ENCODE measurements at places on chromosomes 2 and 18.

GRCh38 chr2:236687296-236687965 is 117.8 kb downstream of the ACKR3 start:
- no peak for DNase-seq

DNA sequence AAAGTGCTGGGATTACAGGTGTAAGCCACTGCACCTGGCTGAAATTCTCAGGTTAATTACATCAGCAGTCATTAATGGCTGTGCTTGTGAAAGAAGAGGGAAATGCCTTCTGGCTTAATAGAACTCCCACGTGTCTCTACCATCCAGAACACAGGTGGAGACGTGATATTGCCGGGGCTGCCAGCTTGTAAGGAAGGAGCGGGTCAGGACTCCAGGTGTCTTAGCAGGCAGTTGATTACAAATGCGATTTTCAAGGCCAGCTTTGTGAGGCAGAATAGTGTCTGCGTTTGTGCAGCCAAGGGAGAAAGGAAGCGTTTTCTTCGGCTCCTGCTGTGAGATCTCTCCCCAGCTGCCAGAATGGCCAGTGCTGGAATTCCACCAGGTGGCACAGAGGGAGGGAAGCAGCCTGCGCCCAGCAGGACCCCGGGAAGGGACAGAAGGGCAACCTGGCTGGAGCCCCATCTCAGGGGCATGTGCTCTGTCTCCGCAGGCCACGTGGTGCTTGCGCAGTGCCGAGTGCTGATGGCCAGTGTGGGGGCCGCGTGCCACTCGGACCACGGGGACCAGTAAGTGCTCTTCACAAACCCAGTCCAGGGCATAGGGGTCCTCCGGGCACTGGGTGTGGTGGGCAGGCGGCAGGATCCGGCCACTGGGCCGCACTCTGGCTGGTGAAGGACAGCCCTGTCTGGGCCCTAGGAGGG is 3.7 kb upstream of the ESPNL start:
- DNase-seq: no peak

DNA sequence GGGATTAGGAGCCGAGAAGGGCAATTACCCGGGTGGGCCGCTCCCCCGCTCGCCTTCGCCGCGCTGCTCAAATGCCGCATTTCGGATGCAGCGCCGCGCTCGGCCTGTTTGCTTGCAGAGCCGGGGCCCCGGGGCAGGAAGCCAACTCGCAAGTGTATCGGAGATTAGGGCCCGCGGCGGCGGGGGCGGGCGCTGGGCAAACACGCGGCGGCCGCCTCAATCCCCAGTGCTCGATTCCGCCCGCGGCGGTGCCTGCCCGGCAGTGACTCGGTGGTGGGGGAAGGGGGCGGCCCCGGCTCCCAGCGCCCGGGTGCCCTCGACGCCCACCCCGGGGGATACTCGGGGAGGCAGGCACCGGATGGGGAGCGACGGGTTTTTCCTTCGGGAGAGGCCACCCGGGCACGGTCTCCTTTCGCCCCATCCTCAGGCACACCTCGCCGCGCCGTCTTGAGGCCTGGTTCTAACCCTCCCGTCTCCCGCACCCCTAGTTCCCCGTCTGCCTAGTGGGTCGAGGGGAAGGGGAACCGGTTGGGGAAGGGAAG is 26.6 kb upstream of the NOTO start:
- DNase-seq: no peak

DNA sequence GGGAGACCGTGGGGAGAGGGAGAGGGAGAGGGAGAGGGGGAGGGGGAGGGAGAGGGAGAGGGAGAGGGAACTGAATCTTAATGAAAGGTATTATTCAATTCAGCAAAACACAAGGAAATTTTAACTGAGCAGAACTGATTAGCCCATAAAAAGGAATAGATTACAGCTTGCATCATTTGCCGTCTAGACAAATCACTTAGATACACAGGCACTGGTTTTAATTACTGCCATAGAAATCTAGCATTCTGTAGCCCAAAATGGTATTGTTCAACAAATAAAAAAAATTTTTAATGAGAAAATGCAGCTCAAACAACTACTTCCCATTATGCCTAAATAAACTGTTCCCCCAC is 7.9 kb upstream of the KCNF1 start:
- DNase-seq: no peak

- DNase-seq: no peak
Observed at GRCh38 chr2:28593160-28593755, 97.4 kb downstream of the PLB1 start.

GRCh38 chr2:216033403-216033802 is 20.1 kb upstream of the MREG start:
- DNase-seq: no peak

- DNase-seq: no peak
Observed at GRCh38 chr18:45009756-45010155, 329.1 kb downstream of the SETBP1 start.

DNA sequence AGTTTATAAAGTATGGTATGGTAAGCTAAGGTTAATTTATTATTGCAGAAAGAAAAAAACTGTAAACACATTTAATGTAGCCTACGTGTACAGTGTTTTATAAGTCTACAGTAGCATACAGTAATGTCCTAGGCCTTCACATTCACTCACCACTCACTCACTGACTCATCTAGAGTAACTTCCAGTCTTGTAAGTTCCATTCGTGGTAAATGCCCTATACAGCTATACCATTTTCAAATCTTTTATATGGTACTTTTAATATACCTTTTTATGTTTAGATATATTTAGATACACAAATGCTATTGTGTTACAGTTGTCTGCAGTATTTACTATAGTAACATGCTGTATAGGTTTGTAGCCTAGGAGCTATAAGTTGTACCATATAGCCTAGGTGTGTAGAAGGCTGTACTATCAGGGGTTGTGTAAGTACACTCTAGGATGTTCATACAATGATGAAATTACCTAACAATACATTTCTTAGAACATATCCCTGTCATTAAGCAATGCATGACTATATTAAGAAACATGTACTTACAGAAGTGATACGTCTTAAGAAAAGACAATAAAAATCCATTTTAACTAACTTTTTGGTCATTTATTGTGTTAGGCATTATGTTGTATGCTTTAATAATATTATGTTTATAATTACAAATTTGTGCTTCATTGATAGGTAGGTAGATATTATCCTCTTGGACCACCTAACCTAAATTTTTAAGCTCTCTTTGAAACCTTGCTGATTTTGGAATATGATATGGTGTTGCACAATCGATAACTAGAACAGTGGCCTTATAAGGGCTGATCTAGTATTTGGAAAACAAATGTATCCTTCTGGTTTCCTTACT is 51.9 kb downstream of the VRK2 start:
- DNase-seq: no peak

DNA sequence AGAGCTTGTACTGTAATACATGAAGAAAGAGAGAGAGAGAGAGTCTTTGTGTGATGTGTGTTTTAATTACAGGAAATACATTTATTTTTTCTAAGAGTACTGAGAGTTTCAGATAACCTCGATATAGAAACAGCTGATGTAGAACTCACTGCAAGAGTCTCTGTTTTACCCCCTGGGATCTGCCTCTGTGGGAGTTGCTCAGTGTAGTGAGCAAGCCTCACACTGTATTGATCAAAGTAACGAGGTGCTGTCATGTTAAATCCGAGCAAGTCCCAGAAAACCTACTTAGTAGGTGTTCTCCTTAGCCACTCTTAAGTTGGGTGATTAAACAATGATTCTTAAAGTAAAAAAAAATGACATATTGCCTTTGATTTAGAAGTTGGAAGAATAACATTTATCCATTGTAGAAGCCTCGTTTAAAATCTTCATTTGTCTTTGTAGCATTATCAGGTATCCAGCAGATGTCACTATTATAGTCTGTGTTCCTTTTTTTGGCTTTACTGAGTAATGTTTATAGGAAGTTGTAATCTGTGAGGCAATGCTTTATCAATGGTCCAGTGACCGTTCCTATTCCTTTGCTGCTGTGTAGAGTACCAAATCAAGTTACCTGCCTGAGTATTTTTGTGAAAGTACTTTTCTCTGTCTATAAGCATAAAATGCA is 219.0 kb downstream of the MYO3B start:
- no peak for DNase-seq

DNA sequence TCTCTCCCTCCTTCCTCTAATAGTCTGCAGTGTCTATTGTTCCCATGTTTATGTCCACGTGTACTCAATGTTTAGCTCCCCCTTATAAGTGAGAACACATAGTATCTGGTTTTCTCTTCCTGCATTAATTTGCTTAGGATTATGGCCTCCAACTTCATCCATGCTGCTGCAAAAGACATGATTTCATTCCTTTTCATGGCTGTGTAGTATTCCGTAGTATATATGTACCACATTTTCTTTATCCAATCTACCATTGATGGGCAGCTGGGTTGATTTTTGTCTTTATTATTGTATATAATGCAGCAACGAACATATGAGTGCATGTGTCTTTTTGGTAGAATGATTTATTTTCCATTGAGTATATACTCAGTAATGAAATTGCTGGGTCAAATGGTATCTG is 13.8 kb downstream of the GKN2 start:
- no peak for DNase-seq

GRCh38 chr2:228059735-228060134 is 121.8 kb downstream of the SPHKAP start:
- no peak for DNase-seq

- DNase-seq: no peak
Observed at GRCh38 chr2:234249873-234250272, 199.4 kb downstream of the SPP2 start.

GRCh38 chr2:74619651-74620297 is 28.4 kb downstream of the M1AP start:
- no peak for DNase-seq

DNA sequence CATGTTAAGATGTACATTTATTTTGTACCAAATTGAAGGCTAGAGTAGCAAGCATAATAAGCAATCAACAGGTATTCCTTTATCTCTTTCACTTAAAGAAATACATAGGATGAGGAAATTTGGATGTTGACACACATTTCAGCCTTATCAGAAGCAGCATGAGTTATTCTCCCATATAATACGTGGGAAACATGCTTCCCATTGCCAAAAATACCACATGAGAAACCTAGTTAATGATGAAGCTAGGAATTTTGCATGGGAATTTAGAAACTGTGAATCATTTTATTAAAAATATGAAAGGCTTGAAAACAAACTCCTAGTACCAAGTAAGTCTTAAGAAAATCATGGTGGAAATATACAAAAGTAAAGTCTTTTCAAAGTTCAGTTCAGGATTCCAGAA is 751.8 kb downstream of the TSN start:
- DNase-seq: no peak

GRCh38 chr2:73979021-73979420 is 5.7 kb upstream of the TET3 start:
- DNase-seq: no peak

DNA sequence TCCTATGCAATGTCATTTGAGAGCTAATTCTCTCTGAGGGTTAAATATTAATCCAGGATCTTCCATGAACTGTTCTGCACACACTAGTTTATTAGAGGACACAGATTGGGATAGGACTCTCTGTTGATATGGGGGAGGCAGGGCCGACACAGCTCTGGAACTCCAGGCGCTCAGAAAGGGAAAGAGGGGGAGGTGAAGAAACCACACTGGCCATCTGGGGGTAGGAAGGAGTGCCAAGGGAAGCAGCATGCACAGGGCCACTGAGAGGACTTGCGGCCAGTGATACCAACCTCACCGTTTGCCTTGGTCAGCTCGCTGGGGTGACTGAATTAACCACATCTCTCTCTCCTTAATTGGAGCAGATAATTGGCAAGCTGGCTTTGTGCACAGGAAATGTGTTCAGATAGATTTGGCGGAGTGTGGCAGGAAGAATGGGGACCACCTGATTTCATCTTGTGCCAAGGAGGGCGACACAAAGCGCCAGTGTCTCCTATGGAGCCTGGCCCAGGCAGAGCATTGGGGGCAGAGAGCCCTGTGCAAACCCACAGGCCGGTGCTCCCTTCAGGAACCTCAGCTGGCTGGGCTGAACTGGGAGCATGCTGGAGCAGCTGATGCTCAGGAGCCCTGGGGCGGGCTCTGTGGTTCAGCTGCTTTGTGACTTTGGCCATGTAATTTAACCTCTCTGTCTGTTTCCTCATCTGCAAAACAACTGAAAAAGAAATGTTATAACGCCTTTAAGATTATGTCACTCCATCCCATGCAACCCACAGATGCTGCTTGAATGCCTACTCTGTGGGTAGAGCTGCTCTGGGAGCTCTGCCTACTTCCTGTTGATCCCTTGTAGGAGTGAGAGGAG is 114.7 kb upstream of the STON1 start:
- no peak for DNase-seq

DNA sequence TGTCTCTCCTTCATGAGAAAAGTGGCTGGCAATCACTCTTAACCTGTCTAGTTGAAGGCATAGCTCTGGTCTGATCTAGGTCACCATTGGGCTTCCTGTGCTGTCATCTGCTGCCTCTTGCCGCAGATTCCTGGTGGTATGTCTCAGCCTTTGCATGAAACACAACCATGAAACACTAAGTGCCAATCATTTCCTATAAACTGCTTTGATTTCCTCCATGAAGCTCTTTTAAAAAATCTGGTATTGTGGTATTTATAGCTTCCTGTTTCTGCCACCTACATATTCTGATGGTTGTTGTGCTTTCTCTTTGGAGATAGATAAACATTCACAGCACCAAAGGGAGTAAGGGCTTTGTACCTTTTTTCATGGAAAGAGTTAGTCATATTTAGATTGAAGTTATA is 120.0 kb upstream of the EPC2 start:
- DNase-seq: no peak

GRCh38 chr2:71715951-71716696 is 262.8 kb downstream of the DYSF start:
- no peak for DNase-seq

- no peak for DNase-seq
Observed at GRCh38 chr2:117074756-117075155, 739.7 kb upstream of the DDX18 start.

DNA sequence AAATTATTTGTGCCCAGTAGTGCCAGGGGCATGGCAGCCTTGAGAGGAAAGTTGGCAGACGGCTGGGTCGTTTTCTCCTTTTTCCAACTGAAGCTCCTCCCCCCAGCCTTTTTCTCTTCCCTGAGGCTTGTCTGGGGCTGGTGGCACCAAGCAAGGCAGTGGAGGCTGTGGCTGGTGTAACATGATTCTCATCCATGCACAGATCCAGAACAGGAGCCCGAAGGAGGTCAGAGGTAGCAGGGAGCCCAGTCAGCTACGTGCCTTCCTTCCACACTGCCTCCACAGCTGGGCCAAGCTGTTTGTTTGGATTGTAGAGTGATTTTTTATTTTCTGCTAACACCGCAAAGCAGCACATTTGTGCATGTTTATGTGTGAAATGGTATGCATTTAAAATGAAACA is 170.3 kb upstream of the MGAT5 start:
- DNase-seq: no peak

GRCh38 chr2:144990661-144991060 is 470.7 kb upstream of the ZEB2 start:
- no peak for DNase-seq

DNA sequence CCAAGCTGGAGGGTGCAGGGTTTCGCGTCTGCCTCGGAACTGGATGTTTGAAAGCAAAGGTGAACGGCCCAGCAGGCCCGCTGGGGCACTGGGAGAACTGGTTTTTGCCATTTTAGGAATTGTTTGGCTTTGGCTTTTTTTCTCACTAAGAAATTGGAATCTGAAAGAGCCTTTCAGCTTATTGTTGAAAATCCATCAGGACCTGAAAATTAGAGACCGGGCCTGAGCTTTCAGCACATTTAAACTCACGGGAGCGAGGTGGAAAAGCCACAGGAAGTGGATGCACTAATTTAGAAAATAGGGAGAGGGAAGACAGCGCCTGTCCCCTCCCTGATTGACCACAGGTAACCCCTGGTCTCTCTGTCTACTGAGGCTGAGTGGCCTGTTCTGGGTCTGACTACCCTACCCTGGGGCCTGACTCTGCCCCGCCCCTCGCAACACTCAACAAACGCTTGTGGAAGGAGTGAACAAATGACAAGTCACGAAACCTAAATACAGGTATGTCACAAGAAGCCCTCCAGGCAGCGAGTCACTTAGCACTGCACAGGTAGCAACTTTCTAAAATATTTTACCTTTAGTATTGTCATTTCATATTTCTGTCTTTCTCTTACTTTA is 100.3 kb upstream of the MBOAT2 start:
- no peak for DNase-seq
